Vein endothelial cell (primary cell): ENCODE measurements at places on chromosomes 1 and 21. TPM values are rescaled to one million over a fixed set of nuclear protein-coding genes. Genes with fewer than 3 reads are reported as not detected.

PLEKHM2 gene
- total RNA-seq: 62.9 and 79.4 TPM in 2 replicates

CD1D gene
- total RNA-seq: under 0.01 and 0.10 TPM in 2 replicates

NEK7 gene
- total RNA-seq: 161 and 182 TPM in 2 replicates

CLEC20A gene
- not detected in 2 replicates for total RNA-seq

PLA2G2A gene
- total RNA-seq: not detected in 2 replicates

ACTL8 gene
- not detected in 2 replicates for total RNA-seq
